ENCODE measurements at places on chromosomes 5 and 9.

GRCh38 chr5:117461966-117462365 is 887.3 kb upstream of the SEMA6A start:
- no peak for DNase-seq

DNA sequence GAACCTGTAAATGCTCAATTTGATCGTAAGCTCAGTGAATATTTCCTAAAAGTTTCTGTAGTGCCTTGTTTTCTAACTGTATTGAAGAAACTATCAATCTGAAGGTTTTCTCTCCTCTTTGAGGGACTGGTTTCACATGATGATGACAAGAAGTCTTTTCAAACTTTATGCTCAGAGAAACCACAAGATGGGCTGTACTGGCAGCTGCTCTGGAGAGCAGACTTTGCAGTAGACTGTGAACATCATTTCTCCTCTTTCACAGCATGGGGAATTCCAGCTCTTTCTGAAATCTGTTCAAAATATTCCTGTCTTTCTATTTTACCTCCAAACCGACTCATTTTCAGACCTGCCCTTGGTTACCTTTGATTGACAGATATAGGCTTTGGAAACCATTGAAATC is 194.4 kb downstream of the IZUMO3 start:
- no peak for DNase-seq

GRCh38 chr5:181124526-181124925 is 6.4 kb downstream of the OR2V1 start:
- DNase-seq, result no peak

GRCh38 chr5:169423580-169424278 is 122.8 kb upstream of the SLIT3 start:
- no peak for DNase-seq

- DNase-seq, result no peak
Observed at GRCh38 chr5:132270706-132271105, 13.2 kb downstream of the PDLIM4 start.

- DNase-seq, result no peak
Observed at GRCh38 chr9:87213948-87214347, 266.6 kb upstream of the GAS1 start.

DNA sequence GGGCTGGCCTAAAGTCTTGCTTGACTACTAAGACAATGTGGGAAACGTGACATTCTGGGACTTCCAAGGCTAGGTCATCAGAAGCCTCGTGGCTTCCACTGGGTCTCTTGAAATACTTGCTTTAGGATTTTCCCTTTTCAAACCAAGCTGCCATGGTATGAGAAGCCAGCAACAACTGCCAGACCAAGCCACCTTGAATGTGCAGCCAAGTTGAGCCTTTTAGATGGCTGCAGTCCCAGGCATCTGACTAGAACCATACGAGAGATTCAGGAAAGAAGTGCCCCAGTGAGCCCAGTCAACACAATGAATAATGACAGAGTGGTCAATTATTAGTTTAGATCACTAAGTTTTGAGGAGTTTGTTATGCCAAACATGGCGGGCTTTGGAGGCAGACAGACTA is 143.3 kb downstream of the SLF1 start:
- no peak for DNase-seq

GRCh38 chr9:93505541-93506132 is 52.3 kb upstream of the FAM120AOS start:
- DNase-seq, result no peak

DNA sequence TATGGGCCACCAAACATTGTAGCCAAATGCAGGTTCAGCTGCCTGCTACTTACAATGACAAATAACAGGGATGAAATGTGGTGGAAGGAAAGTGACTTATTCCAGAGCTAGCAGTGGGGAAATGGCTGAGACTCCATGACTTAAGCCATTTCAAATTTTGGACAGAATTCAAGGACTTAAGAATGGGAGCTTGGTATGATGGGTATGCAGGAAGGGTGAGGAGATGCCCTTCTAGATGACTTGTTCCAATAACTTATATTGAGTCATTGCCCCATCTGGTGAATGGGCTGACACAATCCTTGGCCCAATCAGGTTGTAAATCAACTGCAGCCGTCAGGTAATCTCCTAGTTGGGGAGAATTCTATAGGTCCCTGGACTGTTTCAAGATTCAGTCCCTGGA is 230.7 kb upstream of the SGCD start:
- DNase-seq, result no peak

GRCh38 chr9:31486630-31487029 is 897.8 kb upstream of the ACO1 start:
- no peak for DNase-seq

- no peak for DNase-seq
Observed at GRCh38 chr5:154211641-154212390, 21.3 kb downstream of the GALNT10 start.
